ENCODE measurements at places on chromosomes 3 and 15.

- DNase-seq = no peak
These were observed 23.3 kb downstream of the PCSK6 start for GRCh38 chr15:101466188-101466587.

DNA sequence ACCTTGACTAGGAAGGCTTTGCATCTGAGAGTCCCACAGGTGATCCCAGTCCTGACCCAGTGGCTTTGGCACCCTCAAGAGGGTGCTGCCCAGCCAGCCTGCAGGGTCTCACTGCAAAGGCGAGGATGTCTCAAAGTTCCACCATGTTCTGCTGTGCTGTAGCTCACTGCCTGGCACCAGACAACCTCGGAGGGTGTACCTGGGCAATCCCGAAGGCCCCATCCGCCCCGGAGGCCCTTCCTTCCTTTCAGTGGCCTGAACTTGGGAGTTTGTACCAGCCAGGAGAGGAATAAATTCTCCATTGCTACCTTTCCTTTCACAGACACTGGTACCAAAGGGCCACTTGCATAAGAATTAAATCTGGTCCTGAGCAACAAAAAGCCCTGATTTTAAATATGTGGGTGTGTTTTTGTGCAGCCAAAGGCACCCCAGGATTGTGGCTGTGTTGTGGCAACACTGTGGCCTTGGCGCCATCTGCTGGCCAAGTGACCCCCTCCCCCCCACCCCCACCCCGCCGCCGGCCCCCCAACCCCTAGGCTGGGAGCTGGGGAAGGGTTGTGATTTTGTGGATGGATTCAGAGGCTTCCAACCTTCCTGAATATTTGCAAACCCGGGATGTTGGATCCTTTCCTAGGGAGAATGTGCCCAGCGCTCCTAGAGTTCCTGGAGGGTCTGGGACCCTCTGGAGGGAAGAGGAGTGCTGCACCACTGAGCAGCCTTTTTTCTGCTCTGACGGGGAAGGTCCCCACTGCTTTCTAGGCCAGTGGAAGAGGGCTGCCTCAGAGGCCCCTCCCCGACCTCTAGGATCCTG, 9.7 kb upstream of the PTPN23 start:
- no peak for DNase-seq

- DNase-seq = no peak
These were observed 218.7 kb upstream of the CTDSPL start for GRCh38 chr3:37642670-37643598.

GRCh38 chr3:95965704-95966336, 848.6 kb upstream of the EPHA6 start:
- no peak for DNase-seq

GRCh38 chr3:55467099-55467498, 20.0 kb downstream of the WNT5A start:
- DNase-seq = no peak

- DNase-seq = no peak
These were observed 59.4 kb downstream of the DAPK2 start for GRCh38 chr15:63986751-63987341.

- no peak for DNase-seq
These were observed 81.8 kb downstream of the DNAJC13 start for GRCh38 chr3:132499071-132499470.

- DNase-seq = no peak
These were observed 600.0 kb downstream of the ROBO1 start for GRCh38 chr3:79167651-79168416.

DNA sequence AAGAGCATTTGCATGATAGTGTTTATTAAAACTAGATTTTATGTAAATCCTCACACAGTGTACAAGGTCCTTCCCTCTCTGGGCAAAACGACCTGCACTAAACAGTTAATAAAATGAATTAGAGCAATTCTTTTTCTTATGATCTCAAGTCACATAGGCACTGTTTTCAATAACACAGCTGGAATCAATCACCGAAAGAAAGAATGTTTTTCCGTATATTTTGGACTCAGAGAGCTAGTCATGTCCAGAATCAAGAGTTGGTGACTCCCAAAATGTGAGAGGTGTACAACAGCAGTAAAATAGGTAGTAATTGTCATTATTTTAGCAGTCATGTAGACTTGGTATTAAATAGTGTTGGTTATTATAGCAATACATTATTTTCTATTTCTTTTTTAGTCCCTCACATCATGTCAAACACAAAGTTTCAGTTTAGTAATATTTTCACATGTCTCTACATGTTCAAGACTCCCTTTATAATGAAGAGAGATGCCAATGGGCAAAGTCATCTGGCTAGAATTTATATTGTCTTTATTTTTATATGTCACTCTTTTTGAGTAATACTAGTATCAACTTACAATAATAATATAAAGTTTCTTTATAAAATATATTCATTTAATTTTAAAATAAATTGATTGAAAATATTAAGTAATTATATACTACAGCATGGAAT, 448.6 kb upstream of the CDIN1 start:
- no peak for DNase-seq

GRCh38 chr3:177300039-177300833, 103.0 kb upstream of the TBL1XR1 start:
- no peak for DNase-seq

GRCh38 chr3:103992469-103992868, 1374.2 kb upstream of the ALCAM start:
- no peak for DNase-seq

DNA sequence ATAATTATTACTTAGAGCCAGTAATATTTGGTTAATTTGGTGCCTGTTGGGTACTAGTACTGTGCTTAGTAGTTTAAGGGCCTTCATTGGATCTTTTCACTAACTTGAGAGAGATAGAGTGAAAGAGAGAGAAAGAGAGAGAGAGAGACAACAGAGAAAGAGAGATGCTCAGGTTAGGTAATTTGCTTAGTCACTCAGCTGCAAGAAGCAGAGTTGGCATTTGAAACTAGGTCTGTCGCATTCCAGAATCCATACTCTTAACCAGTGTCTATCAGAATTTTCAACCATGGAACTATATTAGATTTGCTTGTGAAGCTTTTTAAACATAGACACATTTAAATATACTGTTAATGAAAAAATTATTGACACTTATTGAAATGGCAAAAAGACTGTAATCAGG, 31.1 kb upstream of the NUDT16 start:
- DNase-seq = no peak

DNA sequence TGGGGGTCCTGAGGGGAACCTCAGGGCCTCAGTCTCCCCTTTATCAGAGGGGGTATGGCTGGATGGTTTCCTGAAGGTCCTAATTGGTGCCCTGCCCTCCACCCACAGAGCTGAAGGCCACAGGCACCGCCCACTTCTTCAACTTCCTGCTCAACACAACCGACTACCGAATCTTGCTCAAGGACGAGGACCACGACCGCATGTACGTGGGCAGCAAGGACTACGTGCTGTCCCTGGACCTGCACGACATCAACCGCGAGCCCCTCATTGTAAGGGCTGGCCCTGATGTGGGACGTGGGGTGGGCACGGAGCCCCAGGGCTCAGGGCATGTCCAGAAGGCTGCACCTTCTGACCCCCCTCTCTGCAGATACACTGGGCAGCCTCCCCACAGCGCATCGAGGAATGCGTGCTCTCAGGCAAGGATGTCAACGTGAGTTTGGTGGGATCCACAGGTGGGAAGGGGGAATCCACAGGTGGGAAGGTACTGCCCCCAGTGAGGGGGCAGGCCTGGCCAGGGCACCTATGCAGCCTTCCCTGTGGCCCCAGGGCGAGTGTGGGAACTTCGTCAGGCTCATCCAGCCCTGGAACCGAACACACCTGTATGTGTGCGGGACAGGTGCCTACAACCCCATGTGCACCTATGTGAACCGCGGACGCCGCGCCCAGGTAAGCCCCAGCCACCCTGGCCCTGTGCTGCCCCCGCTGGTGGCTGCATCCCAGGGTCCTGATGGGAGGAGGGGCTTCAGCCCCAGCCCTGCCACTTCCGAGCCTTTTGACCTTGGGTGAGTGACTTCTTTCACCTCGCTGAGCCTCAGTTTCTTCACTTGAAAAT, 17.5 kb upstream of the GNAT1 start:
- DNase-seq = no peak

DNA sequence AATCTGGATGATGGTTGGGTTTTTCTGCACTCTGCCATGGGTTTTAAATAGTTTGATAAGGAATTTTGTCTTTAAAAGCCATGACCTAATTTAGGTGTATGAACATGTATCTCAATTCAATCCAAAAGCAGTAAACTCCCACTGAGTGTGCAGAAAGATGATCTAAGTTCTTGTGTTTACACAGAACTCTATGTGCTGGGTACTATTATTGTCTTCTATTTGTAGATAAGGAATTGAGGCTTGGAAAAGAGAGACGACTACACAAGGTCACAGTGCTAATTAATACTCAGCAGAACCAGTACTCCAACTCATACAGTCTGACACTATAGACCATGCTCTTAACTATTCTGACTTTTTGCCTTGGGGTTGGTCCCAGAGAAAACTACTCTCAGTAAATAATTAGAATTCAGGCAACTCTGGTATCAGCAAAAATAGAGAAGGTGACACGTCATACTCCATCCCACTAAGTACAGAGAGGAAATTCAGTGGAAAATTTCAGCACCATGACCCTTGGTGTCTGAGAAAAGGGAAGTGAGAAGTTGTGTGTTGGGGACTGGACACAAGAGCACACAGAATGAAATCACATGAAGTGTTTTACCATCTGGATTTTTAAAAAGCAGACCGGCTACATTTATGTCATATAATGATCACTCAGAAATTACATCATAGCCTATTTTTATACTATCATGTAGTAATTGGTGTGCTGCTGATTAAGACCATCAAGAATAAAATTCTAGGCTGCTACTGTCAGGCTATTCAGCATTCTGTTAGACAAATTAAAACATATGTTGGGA, 18.3 kb upstream of the MYH15 start:
- no peak for DNase-seq

GRCh38 chr15:94105760-94106159, 125.6 kb upstream of the MCTP2 start:
- no peak for DNase-seq

DNA sequence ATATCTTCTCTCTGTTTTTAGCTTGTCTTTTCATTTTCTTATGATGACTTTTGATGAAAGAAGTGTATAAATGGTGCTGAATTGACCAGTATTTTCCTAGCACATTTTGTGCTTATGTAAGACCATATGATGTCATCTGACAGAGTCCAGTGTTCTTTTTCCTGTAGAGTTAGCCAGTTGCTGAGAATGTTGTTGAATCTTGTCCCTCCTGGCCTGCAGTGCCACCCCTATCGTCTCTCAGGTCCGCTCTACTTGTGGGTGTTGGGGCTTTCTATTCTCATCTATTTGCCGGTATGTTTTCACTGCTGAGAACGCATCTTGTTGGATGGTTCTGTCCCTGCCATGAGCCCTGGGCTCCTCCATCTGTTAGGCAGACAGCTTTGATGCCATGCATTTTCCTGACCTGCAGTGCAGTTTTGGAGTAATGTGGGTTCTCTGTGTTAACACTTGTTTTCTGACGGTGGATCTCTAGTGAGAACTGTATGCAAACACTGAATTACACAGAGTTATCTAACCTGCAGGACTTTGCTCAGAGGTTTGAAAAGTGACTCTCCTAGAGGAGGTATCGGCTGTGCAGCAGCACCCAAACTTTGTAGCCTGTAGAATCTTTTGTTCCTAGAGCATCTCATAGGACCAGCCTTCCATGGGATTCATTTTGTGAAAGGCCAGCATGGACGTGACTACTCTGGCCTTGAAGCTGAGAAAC, 44.6 kb downstream of the SLC6A20 start:
- DNase-seq = no peak

DNA sequence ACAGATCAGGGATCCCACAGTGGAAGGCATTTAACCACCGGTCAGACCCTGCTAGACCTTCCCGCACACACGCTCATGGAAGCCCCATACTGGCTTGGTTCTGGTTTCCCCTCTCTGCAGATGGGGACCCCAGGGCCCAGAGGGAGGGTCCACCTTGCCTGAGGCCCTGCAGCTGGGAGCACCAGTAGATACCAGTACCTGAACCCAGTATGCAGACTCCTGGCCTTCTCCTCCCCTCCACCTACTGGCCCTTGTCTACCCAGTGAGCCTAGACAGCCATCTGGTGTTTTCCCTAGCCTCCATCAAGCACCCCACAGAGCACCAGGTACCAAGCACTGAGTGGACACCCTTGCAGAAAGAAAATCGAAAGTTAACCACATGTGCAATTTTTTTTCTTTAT, 65.1 kb downstream of the MEGF11 start:
- DNase-seq = no peak

- no peak for DNase-seq
These were observed 8.4 kb downstream of the GOLM2 start for GRCh38 chr15:44296625-44297524.

- no peak for DNase-seq
These were observed 15.0 kb downstream of the INTS14 start for GRCh38 chr15:65595960-65596359.

DNA sequence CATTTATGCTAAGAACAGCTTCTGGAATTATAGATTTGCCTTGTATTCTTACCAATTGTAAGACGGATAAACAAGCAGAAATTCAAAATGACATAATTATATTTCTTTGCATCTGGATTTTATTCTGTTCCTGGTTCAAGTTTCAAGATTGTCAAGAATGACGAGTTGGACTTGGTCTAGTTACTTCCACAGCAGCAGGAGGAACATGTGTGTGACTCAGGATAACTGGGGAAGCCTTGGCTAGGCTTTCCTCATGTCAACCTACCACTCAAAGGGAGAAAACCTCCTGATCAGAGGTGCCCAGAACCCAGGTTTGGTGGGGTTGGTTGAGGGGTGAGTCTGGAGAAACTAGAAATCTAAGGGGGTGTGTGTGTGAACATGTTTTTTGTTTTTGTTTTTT, 259.7 kb downstream of the SOX2 start:
- DNase-seq = no peak

DNA sequence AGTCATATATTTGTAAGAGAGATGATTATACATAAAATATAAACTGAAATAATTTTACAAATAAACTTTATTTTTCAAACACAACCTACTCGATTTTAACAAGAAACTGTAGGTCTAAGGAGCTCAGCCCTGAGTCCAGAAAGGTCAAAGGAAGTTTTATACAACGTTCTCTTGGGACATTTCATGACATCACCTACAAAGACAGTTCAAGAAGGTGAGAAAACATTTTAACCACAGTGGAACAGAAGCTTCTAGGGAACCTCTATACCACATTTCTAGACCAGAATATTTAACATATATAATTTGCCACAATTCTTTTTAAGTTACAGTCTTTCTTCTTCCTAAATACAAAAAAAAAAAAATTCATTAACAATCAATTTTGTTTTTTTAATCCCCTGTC, 40.1 kb downstream of the CBLB start:
- DNase-seq = no peak

- no peak for DNase-seq
These were observed 53.0 kb downstream of the THSD4 start for GRCh38 chr15:71168166-71168834.

DNA sequence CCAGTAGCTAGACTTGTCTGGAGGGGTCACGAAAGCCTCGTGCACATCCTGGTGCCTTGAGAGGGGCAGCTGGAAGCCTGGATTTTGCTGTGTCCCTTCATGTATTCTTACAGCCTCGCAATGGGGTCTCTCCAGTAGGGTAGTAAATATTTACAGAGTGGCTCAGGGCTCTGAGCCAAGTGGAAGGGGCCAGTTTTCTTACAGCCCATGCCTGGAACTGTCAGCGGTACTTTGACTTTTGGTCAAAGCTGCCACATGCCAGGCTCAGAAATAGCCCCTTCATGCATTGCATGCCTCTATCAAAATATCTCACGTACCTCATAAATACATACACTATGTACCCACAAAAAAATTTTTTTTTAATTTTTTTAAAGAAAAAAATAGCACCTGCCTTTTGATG, 119.2 kb downstream of the OSBPL10 start:
- DNase-seq = no peak

Data from type B pancreatic cell (in vitro differentiated cells).